ENCODE measurements at places on chromosomes 1 and 21.

DNA sequence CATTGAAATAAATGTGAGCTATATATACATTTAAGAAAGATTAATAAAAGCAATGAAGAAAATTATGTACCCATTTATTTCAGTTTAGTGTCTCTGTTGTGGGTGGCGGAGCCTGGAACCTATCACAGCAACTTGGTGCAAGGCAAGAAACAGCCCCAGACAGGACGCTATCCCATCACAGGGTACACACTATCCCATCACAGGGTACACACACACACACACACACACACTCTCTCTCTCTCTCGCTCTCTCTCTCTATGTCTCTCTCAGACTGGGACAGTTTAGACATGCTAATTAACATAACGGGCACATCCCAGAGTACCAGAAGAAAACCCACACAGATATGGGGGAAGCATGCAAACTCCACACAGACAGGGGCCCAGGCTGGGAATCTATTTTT is 6.5 kb upstream of the IL6R start:
- no peak for DNase-seq

DNA sequence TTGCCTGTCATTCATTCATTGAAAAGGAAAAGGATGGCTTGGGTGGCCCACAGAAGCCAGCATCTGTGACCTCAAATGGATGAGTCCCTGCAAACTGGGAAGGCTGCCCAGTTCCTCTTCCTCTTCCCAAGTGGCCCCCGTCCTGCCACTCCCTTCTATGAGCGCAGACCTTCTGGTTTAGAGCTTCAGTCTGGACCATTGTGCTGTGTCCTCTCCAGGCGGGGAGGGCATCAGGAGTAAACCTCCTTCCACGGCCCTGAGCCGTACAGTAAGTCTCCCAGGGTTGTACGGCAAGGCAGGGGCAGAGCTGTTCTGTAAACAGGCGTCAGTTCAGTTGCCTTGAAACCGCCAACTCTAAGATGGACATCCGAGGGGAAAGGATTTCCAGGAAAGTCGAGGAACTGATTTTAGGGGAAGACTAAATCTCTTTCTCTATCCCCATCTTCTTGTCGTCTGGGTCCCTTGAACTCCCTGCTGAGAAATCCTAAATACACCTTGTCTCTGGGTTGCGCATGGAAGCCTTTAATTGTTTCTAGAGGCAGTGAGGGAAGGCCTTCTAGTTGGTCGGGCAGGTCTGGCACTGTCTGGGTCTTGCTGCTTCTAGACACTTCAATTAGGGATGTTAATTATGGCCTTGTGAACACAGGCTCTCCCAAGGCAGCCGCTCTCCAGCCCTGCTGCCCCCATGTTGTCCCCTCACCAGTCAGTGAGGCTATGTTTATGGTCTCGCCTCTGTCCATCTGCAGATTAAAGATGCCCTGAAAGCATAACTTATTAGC is 22.1 kb downstream of the SOX13 start:
- DNase-seq, result no peak

DNA sequence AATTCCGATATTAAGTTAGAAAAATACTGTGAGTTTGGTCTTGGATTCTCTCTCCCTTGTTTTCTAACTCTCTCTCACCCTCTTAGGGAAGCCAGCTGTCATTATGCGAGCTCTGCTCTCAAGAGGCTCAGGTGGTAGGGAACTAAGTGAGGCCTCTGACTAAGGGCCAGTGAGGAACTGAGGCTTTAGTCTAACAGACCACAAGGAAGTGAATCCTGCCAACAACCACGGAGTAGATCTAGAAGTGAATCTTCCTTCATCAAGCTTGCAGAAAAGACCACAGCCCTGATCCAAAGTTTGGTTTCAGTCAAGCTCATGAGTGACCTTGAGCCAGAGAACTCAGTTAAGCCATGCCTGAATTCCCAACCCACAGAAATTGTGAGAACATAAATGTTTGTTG is 180.1 kb upstream of the PRMT6 start:
- DNase-seq, result no peak

DNA sequence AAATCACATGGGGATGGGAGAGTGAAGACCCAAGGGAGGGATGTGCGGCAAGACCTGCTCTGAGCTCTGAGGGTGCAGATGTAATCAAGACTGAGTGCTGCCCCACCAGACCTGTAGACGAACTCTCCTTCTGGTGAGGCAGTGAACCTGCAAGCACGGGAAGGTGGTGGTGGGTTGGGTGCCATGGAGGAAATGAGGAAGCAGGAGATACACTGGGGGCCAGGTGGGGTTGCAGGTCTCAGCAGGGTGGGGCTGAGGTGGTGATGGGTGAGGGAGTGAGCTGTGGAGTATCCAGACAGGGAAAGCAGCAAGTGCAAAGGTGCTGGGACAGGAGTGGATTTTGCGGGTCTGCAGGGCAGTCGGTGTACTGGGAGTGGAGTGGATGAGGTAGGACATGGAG is 102.3 kb downstream of the KCNJ15 start:
- no peak for DNase-seq

DNA sequence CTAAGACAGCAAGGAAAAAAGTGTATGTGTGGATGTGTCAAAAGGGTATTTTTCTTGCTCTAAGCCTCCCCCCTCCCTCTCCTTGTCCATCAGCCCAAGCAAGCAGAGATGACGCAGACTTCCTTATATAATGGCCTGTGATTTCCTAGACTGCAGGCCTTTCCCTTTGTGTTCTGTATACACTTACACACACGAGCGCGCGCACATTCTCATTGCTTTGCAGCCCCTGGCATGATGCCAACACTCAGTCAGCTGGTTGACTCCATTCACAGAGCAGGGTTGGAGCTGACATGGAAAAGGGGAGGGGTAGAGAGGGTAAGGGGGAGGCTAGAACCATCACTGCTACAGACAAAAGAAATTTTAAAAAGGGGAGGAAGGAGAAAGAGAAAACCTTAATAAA is 41.8 kb downstream of the GATAD2B start:
- DNase-seq, result peak; percentile 61

- DNase-seq, result no peak
These were observed 70.3 kb downstream of the TNFSF18 start for GRCh38 chr1:172980456-172980855.

DNA sequence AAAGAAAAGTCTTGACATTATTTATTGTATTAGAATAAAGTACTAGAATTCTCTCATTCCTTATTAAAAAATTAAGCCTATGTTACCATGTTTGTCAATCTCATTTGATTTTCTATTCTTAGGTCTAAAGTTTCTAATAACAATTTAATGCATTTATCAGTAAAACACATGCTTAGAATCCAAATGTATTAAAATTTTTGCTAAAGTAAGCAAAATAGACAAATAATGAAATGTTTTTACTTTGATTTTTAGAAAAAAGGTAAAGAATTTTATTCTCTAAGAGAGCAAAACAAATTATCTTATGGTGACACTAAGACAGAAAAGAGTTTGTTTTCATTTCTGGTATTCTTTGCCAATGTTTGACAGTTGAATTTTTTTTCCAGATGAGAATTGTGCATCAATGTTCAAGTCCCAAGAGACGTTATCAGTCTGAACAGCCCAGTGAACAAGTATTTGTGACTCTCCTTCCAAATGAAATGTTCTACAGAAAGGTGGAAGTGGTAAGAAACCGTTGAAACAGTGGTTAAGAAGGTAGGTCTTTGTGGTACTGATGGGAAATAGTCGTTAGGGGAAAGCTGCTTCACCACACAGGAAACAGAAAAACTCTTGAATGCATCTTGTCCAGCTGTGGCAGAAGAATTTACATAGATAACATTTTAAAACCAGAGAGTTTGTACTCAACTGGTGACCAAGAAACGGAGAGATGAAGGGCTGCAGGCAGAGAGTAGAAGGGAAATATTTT is 402.5 kb downstream of the PTPRC start:
- no peak for DNase-seq

DNA sequence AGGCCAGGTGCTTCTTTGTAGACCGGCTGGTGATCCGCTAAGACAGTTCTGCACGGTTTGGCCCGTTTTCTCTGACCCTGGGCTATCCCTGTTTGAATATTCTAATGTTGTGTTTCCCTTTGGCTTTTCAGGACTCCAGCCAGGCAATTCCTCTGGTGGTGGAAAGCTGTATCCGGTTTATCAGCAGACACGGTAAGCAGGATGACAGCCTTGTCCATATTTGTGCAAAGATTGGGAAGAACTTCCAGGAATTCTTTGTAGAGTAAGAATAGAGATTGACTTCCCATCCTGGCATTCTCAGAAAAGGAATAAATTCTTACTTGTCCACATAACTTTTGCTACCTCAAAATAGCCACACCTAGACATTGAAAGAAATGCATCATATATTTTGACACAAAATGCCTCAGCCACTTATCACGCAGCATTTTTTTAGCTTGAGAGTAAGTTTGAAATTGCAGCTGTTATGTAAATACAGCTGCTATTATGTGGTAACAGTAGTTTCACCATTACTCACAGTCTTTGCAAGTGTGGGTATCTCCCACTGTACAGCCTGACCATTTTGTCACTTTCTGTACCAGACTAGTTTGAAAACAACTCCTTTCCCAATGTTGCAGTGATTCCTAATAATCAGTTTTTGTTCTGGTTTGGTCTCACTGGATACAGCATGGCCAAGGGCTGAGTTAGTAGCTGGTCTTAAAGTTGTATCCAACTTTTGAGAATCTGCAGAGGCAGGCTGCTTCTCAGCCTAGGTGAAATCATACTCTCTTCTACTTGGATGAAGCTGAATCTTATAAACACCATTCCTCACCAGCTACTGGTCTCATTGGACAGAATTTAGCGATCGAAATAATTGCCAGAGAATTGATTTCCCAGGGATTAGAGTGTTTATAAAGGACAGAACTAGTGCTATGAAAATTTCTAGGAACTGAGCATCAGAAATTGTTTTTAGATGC is 40.0 kb upstream of the IKBKE start:
- no peak for DNase-seq

DNA sequence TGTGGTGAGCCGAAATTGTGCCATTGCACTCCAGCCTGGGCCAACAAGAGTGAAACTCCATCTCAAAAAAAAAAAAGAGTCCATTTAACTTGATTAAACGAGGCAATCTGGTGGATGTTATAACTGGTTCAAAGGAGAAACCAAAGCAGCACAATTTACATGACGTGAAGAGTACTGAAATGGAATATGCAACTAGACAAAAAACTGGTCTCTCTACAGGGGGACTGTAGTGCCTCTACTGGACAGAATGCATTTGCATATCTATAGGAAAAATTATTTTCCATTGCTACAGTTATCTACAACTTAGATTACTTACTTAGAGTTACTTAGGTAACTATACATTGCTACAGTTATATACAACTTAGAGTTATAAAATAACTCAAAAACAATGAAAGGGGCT is 2.7 kb upstream of the CAPN2 start:
- DNase-seq, result no peak

DNA sequence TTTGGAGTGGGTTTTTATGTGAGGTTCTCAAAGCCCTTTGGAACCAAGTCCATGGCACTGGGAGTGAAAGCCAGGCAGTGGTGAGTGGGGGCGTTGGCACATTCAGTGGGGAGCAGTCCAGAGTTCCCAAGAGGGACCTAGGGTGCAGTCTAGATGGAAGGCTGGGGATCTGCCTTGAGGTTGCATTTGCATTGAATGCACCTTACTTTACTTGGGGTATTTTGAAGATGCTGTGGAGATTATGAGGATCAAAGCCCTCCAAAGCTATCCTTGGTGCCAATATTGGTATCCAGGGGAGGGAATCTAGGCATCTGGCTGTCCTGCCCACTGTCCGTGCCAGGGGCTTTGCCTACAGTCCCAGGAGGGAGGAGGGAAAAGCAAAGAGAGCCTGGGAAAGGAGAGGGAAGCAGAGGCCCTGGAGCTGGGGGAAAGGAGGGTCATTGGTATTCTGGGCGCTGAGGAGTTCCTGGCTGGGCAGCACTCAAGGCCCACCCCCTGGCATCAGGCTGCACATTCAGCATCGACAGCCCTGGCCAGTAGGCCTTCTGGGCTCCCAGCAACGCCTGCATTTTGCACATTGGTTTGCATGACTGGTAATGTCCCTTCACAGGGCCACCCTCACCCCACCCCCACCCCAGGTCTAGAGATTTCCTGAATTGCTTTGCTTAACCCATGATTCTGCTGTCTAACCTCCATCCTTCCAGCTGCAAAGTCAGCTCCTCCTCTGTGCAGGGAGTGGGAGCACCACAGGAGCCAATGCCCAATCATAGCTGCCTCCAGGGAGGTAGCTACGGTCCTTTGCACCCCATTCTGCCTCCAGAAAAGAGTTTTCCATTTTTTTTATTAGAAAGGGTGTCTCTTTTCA is 843 bp upstream of the BCAN start:
- no peak for DNase-seq

DNA sequence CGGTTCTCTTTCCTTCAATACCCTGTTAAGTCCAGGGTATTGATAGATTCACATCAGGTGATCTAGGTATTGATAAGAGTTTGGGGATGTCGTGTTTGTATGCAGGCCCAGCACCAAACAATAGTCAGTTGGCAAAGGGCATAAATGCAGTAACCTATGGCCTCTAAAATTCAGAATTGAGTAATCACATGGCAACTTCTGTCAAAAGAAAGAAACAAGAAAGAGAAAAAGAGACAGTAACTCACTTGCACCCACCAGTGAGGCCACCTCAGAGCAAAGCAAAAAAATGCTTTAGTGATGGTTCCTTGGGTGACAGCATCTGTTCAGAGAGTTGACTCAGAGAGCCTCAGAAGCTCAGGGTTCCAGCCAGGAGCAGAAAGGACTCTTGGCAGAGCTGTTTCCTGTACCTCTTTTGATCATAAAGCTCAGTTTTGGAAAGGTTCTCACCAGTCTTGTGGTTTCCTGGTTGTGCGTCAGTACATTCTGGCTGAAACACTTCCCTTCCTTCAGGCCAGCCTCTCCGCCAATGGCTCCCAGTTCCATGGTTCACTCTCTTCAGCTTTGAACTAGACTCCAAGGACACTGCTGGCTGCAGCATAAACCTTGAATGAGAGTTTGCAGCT is 70.1 kb upstream of the GORAB start:
- no peak for DNase-seq

DNA sequence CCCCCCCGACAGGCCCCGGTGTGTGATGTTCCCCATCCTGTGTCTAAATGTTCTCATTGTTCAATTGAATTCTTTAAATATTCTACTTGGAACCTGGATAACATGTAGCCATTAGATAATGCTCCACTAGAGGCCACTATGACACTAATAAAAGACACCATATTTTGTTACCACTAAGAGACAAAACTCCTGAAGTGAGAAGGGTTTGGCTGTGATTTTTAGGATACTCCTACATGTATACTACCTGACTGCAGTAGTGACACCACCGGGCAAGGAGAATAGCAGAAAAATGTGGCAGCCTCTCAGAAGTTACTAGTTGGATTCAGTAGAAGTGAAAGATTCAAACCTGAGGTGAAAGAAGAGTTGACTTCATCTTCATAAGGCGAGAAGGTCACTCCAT is 36.0 kb downstream of the F5 start:
- peak; percentile 5 for DNase-seq

DNA sequence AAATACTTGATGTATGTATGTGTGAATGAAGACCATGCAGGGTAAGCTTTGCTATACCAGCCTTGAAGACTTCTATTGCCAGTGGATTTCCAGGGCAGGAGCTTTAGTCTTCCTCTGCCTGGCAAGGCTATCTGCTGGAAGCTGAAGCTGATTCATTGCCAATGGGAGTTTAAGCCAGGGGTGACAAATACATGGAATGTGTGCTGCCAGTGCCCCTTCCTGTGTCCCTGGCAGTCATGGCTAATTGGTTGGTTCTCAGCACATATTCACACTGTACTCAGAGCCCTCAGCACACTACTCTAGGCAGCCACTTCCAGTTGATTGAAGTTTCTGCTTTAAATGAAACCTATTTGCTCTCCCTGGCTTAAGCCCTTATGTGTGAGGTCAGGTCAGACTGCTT is 1.5 kb downstream of the ZSCAN20 start:
- DNase-seq, result no peak
